ENCODE measurements at places on chromosomes 4 and X. TPM values are rescaled to one million over a fixed set of nuclear protein-coding genes. Genes with fewer than 3 reads are reported as not detected.
A peak's percentile ranks its signal among the peaks of the same experiment; 100 is the strongest.

The ABLIM2 gene
- total RNA-seq: under 0.01 TPM

The EDA2R gene
- total RNA-seq: 8.1 TPM

DNA sequence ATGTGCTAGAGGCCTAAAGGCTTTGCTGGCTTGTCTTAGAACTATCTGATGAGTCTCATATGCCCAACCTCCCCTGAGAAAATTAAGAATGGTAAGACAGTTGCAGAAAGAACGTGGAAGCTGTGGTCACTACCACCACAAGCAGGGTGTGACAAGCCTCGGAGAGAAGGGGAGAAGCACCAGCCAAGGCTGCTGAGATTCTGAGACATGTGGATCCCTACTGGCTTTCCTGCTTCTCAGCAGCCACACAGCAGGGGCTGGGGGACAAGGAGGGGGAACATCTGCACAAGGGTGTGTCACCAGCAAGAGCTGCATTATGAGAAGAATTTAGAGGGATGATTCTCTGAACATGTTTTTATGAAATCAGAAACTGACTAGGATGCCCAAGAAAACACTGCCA, 19.4 kb downstream of the TAPT1 start:
- DNase-seq: no peak

DNA sequence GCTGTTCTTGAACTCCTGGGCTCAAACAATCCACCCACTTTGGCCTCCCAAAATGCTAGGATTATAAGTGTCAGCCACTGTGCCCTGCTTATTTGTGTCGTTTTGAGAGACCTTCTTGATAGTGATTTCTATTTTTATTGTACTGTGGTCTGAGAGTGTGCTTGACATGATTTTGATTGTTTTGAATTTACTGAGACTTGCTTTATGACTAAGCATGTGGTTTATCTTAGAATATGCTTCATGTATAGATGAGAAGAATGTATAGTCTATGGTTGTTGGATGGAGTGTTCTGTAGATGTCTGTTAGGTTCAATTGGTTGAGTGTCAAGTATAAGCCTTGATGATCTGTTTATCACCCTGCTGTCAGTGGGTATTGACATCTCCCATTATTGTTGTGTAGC, 789.3 kb downstream of the IL1RAPL1 start:
- DNase-seq: no peak

DNA sequence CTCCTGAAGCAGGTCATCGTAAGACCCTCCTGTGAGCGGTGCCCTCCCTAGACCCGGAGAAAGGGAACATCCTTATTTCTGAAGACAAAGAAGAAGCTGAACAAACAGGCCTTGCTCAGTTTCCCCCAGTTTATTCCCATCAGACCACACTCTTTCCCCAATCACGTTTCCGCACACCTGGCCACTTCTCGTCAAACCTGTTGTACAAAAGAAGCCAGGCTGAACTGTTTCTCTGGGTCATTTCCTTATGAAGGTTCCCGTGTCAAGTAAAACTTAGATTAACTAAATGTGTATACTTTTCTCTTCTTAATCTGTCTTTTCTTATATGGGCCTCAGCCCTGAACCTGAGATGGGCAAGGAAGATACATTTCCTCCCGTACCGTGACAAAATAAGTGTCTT, 111.6 kb upstream of the ENPP6 start:
- DNase-seq: no peak

DNA sequence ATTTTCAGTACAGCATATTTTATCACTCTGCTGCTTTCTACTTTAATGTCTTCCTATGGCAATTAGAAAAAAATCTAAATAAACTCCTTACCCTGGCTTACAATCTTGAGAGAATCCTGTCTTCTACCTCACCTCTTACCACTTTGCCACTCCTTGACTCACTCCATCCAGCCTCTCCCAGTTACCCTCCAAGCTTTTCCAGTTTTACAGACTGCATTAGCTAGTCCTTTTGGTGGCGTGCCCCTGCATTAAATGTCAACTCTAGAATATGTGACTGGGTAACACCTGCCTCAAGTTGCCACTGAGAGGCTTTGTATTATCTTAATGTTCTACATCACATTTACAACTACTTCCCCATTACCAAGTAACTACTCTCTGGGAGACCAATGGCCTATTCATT, 7.5 kb upstream of the CDKL2 start:
- DNase-seq: no peak

DNA sequence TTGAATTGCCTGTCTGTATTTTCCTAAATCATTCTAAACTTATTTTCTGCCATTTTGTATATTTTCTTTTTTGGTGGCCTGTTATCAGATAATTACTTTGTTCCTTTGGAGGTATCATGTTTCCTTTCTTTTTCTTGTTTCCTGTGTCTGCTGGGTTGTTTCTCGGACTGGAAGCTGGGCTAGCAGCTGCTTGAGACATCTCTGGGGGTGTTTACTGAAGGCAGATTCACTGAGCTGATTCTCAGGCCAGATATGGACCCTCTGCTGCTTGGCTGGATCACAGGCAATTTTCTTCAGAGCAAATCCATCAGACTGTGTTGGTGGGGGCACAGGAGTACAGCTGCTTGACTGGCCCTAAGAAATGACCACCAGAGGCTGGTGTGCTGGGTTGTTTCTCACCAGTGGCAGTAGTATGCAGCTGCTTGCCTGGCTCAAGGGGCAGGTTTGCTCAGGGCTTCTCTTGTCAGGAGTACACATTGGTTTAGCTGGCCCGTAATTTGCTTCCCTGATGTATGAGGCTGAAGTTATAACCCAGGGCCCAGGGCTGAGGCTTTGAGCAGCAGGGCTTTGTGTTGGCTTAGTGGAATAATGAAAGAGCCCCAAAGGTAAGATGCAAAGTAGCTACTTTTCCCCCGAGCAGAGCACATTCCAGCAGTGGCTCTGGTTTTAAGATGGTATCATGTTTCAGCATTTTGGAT, 680.6 kb downstream of the TECRL start:
- DNase-seq: no peak

DNA sequence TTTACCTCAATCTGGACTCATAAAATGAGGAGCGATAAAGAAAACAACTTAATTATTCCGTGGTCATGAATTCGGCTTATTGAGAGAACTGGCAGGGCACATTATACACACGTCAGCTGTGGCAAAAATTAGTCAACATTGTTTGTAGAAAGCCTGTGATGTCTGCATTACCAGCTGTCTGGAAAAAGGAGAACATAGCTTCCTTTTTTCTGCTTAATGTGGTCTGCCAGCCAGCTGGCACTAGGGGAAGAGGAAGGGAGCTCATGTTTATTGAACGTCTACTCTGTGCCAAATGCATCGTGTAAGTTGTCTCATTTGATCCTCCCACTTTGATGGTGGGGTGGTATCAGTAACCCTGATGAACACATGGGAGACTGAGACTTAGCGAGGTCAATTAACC, 367.6 kb downstream of the ARHGAP24 start:
- DNase-seq: peak; percentile 47
